ENCODE measurements at places on chromosomes 2 and 18.
A peak's percentile ranks its signal among the peaks of the same experiment; 100 is the strongest.

- no peak for DNase-seq
Observed at GRCh38 chr2:231336236-231336635, 59.3 kb upstream of the B3GNT7 start.

GRCh38 chr2:233700028-233700635 is 7.4 kb downstream of the UGT1A6 start:
- DNase-seq = no peak

DNA sequence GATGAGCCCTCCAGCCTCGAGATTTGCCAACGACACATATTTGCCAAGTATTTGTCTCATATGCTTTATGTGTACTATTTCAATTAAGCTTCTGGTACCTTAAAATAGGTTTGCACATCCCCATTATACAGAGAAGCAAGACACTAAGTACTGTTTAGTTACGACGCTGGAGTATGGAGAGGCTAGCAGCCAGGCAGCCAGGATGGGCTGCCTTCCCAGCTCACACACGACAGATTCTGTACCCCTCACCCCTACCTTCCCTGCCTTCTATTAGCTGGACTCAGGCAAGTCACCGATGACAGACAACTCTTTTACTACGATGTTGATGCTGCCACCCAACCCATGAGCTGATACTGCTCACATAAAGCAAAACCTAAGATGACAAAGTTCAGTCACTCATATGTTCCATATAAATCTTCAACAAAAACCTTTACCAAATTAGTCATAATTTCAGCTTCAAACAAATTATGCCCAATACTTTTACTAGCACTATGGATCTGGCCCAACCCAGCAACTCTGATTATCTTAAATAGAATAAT is 17.0 kb downstream of the PDIA6 start:
- DNase-seq = no peak

DNA sequence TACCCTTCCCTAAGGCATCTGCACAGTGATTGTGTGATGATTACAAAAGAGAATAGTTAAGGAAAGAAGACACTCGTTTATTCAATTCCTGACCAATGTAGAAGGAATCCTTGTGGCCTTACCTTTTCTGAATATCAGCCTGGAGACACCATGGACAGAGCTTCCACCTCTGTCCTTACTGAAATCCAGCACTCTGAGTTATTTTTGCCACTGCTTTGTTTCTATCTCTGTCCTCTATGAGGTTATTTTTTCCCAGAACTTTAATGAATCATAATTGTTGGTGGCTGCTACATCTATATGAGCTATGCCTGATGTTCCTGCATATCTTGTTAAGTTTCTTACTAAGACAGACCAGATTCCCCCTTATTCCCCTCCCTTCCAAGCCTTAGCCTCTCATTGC is 275.1 kb downstream of the SETBP1 start:
- no peak for DNase-seq

DNA sequence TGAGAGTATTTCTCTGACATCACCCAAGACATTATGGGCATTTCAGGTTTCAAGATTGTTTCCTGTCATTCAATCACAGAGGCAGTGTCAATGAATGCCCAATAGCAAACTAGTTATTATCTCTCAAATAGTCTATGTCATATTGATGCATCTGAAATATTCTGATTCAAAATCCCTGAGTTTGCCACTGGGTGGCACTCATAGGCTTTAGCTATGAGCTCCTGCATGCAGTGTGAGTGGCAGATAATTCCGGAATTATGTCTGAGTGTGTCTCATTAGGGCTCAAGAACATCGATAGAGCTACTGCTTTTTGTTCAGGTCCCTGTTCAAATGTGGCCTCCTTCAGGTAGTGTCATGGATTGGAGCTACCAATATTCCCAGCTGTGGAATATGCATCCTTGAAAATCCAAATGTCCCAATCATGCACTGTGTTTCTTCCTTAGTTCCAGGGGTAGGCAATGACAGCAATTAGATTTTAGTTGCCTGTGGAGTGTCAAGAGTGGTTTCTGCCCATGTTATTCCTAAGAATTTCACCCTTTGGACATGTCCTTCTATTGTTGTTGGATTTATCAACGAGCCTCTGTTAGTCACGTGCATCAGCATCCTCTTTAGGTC is 7.8 kb upstream of the OR6B3 start:
- peak; percentile 1 for DNase-seq

DNA sequence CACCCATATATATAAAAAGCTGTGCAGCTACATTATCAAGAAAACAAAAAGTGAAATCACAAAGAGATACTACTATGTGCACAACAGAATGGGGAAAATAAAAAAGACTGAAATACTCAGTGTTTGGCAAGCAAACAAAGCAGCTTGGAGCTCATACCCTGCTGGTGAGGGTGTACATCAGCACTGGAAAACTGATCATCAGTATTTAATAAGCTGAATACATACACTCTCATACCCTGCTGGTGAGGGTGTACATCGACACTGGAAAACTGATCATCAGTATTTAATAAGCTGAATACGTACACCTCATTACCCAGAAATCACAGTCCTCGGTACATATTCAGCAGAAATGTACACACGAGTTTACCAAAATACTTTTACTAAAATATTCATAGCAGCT is 220.8 kb downstream of the SPP2 start:
- DNase-seq = no peak

DNA sequence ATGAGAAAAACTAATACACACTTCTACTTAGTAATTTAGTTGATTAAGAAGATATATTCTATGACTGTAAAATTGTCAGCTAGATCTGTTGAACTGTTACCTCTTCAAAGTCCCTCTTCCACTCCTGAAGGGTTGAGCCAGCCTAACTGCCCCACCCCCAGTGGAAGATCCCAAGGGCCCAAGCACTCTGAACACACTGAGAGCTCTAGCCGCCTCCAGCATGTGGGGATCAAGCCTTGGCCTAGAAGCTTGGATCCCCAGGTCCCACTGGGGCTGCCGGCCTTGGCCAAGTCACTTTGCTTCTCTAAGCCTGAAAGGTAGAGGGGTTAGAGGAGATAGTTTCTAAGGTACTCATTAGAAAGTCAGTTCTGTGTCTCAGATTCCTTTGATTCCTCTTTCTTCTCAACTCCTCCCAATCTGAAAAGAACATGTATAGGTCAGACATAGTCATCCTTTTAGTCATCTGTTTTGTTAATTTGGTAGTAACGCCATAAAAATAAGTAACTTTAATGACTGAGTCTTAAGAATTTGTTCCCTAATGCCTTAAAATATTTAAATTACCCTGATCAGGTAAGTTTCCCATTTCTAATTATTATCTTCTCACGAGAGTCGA is 5.6 kb downstream of the CPSF3 start:
- DNase-seq = no peak

- no peak for DNase-seq
Observed at GRCh38 chr2:186546846-186547245, 43.0 kb upstream of the ITGAV start.

- DNase-seq = no peak
Observed at GRCh38 chr2:144625226-144625625, 105.3 kb upstream of the ZEB2 start.

DNA sequence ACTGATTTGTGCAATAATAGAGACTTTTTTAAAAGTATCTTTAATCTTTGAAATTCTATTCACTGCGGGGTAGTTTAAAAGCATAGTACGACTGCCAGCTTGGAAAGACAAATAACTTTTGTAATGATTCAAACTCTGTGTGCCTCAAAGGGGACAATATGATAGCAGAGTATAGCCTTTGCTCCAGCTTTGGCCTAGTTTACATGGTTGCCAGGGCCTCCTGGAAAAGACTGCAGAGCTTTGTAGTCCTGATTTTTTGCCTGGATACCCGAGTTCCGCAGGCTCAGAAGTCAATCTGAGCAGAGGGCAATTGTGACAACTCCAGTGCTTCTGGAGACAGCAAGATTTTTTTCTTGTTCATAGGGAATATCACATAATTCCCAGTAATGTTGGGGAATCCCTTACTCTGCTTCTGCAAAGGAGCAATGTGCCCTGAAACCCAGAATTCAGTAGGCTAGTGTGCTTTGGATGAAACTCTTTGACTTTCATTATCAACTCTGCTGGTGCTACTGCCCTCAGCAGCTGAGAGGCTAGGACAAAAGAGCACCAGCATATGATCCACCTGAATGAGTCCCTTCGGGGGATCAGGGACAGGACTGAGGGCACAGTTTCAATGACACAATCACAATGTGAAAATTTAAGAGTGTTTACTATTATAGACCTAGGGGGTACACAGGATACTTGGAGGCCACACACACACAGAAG is 768.1 kb downstream of the TMEM182 start:
- DNase-seq = no peak

DNA sequence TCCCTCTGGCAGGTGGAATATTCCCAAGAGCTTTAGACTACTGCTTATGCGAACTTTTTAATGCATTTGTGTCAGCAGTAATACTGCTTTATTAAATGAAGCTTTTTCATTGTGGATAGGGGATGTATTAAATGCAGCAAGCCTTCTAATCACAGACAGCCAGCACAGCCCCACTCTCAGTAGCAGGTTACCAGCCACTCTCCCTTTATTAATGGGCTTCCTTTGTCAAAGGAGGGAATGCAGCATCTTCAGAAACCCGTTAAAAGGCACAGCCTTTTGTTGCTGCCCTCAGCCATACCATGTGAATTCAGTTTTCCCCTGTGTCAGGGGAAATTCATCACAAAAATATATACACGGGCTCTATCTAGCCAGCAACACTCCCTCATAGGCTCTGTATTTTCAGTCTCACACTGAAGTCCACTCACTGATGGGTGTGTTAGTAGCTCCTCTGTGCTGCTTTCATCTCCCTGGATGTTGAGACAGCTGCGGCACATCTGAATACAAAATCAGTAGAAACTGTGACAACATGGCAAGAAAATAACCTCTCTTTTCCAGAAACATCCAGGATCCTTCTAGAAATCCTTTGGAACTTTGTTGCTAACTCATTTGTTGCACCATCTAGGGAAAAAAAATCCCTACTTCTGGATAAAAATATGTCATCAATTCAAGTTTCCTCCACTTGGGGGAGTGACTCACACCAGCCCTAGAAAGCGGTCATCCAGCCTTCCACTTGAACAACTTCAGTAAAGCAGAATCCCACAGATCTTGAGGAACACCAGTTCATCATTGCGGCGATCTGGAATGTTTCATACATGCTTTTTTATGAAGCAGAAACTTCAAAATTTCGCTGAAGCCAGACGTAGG is 48.4 kb downstream of the LRRTM1 start:
- DNase-seq = no peak

- DNase-seq = no peak
Observed at GRCh38 chr18:37246779-37247340, 318.7 kb downstream of the CELF4 start.

- DNase-seq = no peak
Observed at GRCh38 chr2:202636213-202636513, 1.4 kb downstream of the FAM117B start.

GRCh38 chr2:219323434-219323833 is 9.1 kb downstream of the RESP18 start:
- DNase-seq = no peak

DNA sequence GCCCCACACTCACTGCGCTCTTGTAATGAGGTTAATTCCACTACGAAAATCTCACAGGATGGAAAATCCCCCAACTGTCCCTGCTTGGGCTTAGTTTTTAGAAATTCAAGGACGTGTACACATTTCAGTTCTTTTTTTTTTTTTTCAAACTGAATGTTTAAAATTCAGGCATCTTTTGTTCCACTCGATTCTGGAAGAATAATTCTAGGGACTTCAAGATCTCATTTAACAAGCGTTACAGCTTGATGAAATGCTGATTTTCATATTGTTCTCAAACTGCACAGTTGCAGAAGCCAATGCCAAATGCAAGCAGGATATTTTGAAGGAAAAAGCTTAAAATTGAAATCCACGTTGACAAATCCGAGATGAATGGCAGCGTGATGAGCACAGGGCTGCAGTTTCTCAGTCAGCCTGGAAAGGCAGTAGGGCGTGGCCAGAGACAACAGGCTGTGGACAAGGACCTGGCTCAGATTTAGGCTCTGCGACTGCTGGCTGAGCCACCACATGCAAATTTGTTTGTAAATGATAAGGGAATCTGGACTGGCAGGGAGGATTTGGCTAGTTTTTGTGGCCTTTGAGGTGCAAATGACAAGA is 128.1 kb upstream of the MYCN start:
- no peak for DNase-seq

GRCh38 chr18:36772241-36772723 is 56.5 kb downstream of the TPGS2 start:
- DNase-seq = no peak

DNA sequence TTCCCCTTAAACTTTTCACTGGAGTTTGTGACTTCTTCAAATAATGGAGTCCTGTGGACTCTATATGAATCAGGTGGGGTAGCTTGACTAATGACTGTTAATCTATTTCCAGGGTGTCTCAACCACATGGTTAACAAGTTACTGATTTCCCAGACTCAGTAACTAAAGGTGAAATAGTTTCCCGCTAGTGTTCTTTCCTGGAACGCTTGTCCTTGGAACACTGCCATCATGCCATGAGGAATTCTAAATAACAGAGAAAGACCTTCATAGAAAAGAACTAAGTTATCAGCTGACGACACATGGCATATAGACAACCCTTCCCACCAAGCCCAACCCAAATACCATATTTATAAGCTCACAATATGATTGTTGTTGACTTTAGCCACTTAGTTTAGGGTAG is 1027.9 kb upstream of the FAM98A start:
- no peak for DNase-seq

GRCh38 chr2:58535182-58535581 is 294.1 kb upstream of the FANCL start:
- DNase-seq = peak; percentile 37

All from NCI-H1092 treated with DMSO at 0.1 percent for 48 hours (cell line).